ENCODE measurements at places on chromosomes 16 and 17.

DNA sequence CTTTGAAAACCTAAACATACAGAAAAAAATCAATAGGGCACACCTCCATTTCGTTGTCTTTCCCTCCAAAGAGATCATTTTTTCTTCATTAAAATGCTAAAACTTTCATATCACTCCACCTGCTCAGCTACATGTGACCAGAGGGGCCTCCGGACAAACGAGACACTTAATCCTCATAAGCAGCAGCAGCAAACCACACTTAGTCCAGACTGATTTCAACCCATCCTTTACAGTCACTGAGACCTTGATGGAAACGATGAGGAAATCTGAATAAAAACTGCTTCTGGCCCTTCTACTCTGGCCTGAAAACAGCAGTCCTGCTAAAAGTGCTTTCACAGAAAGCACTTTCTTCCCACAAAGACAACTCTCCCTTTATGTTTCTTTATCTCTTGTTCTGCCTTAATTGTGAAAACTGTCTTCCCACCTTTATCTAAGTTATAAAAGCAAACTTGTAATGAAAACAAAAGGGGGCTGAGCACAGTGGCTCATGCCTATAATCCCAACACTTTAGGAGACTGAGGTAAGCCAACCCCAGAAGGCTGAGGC, 4.6 kb downstream of the ANKRD11 start:
- no peak for DNase-seq

GRCh38 chr16:86245351-86245750, 265.0 kb upstream of the FOXF1 start:
- DNase-seq, result no peak

GRCh38 chr16:30912794-30913412, 10.5 kb upstream of the FBXL19 start:
- no peak for DNase-seq

GRCh38 chr17:165939-166338, 15.5 kb downstream of the DOC2B start:
- DNase-seq, result no peak

- DNase-seq, result no peak
Observed at GRCh38 chr17:78290721-78291120, 59.3 kb downstream of the TMEM235 start.

DNA sequence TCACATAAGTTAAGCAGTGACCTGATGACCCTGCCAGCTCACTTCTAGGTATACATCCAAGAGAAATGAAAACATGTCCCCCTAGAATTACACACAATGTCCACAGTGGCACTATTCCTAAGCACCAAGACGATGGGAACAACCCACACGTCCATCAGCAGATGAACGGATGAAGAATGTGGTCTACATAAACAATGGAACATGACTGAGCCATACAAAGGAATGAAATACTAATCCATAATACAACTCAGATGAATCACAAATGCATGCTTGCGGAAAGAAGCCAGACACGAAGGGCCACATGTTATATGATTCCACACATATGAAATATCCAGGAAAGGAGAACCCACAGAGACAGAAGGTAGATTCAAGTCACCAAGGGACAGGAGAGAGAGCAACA, 17.4 kb downstream of the USP22 start:
- DNase-seq, result no peak

- DNase-seq, result no peak
Observed at GRCh38 chr17:42087736-42088705, 10.3 kb downstream of the ZNF385C start.

DNA sequence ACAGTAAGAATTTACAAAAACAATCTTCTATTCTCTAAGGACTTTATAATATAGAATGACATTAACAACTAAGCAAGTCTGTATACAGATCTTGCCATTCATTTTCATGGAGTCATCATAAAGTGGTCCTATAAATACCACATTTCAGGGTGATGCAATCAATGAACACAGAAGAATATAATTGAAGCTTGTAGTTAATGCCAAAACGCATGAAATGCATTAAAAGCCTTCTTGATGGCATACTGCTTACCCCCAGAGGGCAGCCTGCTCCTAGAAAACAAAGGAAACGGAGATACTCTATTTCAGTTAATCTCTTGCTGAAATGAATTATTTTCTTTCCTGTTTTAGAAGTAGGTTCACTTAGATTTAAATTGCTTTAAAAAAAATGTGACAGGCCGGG, 45.2 kb upstream of the STAC2 start:
- DNase-seq, result no peak

DNA sequence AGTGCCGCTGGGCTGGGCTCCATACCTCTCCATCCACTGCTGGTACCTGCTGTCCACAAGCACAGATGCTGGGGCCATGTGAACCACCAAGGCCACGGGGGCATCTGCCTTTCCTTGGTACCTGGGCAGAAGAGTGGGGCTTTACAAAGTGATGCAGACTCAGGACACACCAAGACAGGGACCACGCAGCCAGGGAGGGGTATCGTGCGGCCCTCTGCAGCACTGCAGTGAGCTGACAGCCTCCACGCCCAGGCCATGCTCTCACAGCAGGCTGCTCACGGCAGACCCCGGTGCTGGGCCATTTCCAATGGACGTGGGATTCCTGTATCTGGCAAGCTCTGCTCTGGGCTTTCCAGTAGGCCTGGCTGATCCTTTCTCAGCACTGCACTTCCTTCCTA, 14.4 kb downstream of the ELAC2 start:
- DNase-seq, result no peak

DNA sequence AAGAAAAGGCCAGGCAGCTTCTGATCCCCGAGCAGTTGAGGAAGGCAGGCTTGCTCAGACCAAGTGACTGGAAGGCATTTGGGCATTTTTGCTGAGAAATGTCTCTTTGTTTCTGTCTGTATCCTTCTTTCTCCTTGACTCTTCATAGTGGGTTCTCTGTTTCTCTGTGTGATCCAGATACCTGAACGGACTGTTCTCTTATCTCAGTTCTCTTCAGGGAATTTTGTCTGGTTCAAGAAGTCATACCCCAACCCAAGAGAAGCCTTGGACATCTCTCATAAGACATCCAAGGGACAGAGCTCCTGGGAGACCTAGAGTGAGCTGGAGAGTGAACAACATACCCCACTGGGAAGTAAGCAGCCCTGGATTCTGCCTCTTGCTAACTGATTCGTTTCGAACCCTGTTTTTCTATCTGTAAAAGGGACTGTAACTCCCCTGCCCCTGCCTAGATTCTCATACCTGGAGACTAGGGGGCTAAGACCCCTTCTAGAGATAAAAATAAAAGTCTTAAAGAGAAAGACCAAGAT, 541 bp downstream of the CCL3 start:
- no peak for DNase-seq

DNA sequence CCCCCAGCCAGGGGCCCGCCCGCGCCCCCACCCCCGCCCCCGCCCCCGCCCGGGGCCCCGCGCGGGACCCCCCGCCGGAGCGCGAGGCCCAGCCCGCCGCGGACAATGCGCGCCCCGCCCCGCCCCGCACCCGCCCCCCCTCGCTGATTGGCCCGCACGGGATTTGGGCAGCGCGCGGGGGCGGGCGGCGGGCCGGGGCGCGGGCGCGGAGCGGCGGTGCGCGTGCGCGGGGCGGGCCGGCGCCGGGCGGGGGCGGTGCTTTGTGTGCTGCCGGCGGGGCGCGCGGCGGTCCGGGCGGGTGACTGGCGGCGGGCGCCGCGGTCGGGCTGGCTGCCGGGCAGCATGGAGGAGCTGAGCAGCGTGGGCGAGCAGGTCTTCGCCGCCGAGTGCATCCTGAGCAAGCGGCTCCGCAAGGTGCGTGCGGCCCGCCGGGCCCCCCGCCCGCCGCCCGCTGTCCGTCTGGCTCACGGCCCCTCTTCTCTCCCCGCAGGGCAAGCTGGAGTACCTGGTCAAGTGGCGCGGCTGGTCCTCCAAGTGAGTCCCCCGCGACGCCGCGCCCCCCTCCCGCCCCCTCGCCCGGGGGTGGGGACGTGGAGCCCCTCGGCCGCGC, at the start of gene CBX2:
Gene CBX2 (plus strand): TSS at position 255 of the 610 bp plus-strand sequence. CDS start 88 bp downstream, at position 343.
- DNase-seq, result peak; percentile 73

GRCh38 chr16:30376461-30376902, 1.9 kb downstream of the MYL11 start:
- no peak for DNase-seq

GRCh38 chr17:79434215-79434614, 176.6 kb downstream of the RBFOX3 start:
- DNase-seq, result no peak

GRCh38 chr16:66002601-66003000, 363.9 kb upstream of the CDH5 start:
- DNase-seq, result no peak

DNA sequence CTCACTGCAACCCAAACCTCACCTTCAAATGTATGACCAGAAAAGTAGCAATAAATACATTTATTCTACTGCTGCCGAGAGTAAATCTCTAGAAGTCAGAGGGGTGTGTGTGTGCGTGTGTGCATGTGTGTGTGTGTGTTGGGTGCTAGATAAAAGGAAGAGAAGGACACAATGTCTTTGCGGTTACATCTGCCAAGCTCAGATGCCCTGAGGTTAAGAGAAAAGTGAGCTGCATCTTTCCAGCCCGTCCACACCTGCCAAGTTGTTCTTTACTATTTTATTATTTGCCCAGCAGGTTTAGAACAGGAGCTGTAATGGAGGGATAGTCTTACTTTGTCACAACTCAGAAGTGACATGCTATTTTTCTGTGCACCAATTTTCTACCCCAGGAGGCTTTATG, 54.5 kb upstream of the ANKFN1 start:
- no peak for DNase-seq

DNA sequence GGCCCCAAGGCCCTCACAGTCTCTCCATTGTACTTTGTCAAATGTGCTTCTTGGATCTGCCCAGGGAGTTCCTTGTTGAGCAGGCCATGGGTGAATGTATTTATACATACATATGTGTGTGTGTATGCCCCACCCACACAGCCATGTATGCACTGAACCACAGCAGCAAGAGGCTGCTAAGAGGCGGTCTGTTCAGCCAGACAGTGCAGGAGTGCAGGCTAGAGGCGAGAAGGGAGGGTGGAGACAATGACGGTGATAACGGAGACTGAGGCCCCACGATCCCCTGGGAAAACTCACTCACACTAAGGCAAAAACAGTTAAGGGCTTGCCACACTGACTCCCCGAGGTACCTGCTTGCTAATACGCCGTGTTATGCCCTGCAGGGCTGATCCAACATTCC, 151.0 kb upstream of the CDC42EP4 start:
- no peak for DNase-seq

DNA sequence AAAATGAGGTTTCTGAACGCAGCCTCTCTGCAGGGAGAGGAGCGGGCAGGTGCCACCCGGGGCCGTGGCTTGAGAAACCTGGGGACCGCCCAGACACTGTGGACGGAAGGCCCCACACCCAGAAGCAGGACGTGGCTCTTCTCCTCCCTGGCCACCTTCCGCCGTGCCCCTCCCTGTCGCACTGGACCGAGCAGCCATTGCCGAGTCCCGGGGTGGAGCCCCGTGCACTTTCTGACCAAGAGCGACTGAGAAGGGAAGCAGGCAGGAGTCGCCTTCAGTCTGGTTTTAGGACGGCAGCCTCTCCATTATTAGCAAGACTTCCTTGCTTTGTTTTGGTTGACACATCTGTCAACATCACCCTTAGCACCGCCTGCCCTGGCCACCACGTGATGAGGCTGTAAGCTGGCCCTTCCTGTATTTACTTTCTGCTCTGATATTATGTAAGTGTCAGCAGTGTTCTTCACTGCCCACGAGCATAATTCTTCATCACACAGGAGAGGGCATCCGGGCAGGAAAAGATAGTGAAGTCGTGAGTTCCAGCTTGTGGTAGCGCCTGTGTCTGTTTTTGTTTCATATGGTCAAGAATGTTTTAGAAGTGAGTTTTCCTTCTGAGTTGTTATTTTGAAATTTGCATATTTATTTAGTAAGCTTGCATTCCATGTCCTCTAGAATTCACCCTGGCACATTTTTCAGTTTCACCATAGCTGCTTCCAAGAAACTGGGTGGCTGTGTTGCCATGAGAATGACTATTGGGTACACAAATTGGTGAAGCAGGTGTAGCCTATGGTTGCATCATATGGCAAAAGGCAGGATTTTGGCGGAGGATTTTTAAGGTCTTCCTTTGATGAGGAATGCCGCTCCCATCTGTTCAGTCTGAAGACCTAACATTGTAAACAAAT, 1.0 kb downstream of the HERPUD1 start:
- DNase-seq, result peak; percentile 10

- no peak for DNase-seq
Observed at GRCh38 chr16:29852654-29853053, 10.4 kb downstream of the CDIPT start.

DNA sequence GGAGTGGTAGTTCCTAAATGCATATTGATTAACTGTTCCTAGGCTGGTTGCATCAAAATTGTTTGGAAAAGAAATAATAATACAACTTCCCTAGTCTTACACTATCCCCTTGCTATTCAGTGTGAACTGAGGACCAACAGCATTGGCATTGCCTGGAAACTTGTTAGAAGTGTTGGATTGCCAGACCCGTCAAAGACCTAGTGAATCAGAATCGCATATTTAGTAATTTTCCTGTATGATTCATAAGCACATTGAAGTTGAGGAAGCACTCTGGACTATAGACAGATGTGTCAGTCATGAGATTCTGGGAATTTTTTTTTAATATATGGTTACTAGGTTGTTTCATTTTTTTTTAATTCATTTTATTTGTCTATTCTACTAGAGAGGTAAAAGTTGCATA, 34.7 kb upstream of the KCNJ16 start:
- DNase-seq, result no peak

DNA sequence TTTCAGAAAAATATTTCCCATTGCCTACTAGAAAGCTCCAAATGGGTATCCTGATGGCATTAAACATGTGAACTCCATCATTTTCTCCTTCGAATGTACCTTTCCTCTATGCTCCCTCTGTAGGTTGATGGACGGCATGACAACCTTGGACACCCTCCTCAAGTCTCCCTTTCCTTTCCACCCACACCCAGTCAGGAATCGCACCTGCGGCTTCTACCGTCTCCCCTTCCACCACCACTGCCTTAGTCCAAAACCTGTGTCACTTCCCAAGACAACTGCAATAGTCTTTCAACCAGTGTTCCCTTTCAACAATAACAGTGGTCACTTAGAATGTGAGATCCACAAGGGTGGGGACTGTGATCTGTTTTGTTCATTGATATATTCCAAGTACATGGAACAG, 233.1 kb upstream of the AXIN2 start:
- no peak for DNase-seq

GRCh38 chr17:79991924-79992648, 43.6 kb downstream of the TBC1D16 start:
- DNase-seq, result no peak

DNA sequence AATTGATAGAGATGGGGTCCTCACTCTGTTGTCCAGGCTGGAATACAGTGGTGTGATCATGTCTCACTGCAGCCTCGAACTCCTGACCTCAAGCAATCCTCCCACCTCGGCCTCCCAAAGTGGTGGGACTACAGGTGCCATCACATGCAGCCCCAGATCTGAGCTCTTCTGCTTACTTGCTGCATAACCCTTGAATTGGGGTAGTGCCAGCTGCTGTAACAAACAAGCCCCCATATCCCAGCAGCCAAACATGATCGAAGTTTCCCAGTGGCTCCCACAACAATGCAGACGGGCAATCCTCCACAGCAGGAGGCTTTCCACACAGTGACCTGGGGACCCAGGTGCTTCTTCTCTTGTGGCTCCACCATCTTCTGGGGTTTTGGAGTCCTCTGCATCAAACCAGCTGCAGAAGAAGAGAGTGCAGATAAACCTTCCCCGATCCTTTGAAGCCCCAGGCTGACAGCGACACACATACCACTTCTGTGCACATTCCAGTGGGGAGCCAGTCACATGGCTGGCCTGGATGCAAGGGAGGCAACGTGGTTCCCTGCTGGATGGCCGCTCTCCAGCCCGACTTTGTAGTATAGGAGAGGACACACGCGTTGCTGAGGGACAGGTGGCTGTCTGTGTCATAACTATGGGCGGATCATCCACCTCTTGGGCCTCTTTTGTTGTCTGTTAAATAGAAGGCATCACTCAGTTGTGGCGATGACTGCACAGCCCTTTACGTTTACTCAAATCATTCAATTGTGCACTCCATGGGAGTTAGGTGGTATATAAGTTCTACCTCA, 16.7 kb downstream of the SBK1 start:
- DNase-seq, result no peak

Measured in T-helper 9 cell (primary cell).